Activated CD8-positive, alpha-beta memory T cell treated with anti-CD3 and anti-CD28 coated beads, Interleukin-2, amount 10 ng/mL, durations not matched to agents 7 days and 5 days (primary cell): ENCODE measurements at places on chromosomes 1 and 21. TPM values are rescaled to one million over a fixed set of nuclear protein-coding genes. Genes with fewer than 3 reads are reported as not detected.

ACTA1 gene
- total RNA-seq, result not detected

TDRD10 gene
- total RNA-seq, result not detected

PDE4B gene
- total RNA-seq, result 71.2 TPM

LPAR3 gene
- 0.47 TPM for total RNA-seq

OXCT2 gene
- 1.0 TPM for total RNA-seq

SIM2 gene
- not detected for total RNA-seq

LCE1B gene
- not detected for total RNA-seq

RBM15 gene
- total RNA-seq, result 76.5 TPM

MAP3K7CL gene
- total RNA-seq, result 9.5 TPM

FALEC gene
- total RNA-seq, result not detected

SLC45A3 gene
- total RNA-seq, result not detected

TIE1 gene
- 0.55 TPM for total RNA-seq

TRPM2 gene
- 32.7 TPM for total RNA-seq

MIXL1 gene
- total RNA-seq, result not detected

DNA sequence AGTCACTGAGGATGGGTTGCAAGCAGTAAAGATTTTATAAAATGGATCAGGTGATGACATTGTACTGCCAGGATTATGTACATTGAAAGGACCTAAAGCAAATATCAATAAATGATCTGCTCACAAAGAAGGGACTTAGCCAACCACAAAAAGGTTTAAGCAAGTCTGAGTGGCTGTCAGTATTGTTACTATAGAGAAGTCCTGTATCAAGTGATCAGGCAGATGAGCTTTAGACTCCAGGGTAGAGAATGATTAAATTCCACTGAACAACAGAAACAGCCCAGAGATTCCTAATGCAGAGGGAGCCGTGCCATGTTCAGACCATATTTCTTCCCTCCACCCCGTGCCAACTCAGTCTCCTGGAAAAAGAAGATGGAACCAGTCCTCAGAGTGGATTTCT lies 138.9 kb downstream of the SETD4 start:
- no peaks in the 10 kb centered on the region for H3K4me1 ChIP-seq
- H3K4me3 ChIP-seq, result no peak overlapping the region
- peaks cover 17% of the 10 kb centered on the region for H3K27me3 ChIP-seq
- H3K36me3 ChIP-seq, result no peaks in the 10 kb centered on the region
- no peak overlapping the region for H3K27ac ChIP-seq

- H3K36me3 ChIP-seq, result peaks cover 2% of the 10 kb centered on the region
- peaks cover 27% of the 10 kb centered on the region for H3K4me1 ChIP-seq
- no peaks in the 10 kb centered on the region for H3K27me3 ChIP-seq
- no peak overlapping the region for H3K4me3 ChIP-seq
These were observed 123.1 kb upstream of the RUNX1 start for GRCh38 chr21:35172231-35172630.

DNA sequence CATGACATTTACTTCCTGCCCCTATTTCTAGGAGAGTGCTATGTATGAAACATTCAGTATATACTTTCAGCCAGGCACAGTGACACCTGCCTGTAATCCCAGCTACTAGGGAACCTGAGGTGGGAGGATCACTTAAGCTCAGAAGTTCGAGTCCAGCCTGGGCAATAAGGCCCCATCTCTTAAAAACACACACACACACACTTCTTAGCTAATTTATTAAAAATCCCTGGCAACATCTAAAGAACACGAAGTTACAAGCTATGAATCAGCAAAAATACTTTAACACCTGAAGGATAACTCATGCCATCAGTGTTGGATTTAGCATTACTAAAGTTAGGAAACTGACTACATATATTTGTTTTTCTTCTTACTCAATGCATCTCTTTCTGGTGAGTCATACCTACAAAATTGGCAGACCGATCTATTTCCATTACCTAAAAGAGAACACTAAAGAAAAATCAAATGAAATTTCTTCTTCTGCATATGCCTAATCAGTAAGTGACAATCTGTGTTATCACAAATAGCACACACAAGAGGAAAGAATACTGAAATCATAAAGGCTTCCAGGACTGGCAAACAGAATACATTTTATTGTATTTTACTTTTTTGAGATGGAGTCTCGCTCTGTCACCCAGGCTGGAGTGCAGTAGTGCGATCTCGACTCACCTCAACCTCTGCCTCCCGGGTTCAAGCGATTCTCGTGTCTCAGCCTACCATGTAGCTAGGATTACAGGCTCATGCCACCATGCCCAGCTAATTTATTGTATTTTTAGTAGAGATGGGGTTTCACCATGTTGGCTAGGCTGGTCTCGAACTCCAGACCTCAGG lies 41.4 kb downstream of the RNF115 start:
- no peaks in the 10 kb centered on the region for H3K27me3 ChIP-seq
- peaks cover 21% of the 10 kb centered on the region for H3K36me3 ChIP-seq
- no peak overlapping the region for H3K27ac ChIP-seq
- H3K4me3 ChIP-seq, result no peak overlapping the region
- no peak for DNase-seq

GRCh38 chr1:64574301-64574700 lies 104.4 kb downstream of the CACHD1 start:
- no peaks in the 10 kb centered on the region for H3K27me3 ChIP-seq
- no peaks in the 10 kb centered on the region for H3K4me1 ChIP-seq
- H3K27ac ChIP-seq, result no peak overlapping the region
- no peak for DNase-seq
- no peaks in the 10 kb centered on the region for H3K36me3 ChIP-seq

- H3K27ac ChIP-seq, result peak overlapping the region; percentile 60
- peaks cover 86% of the 10 kb centered on the region for H3K4me1 ChIP-seq
- H3K4me3 ChIP-seq, result peak overlapping the region; percentile 21
- DNase-seq, result peak; percentile 65
- H3K27me3 ChIP-seq, result no peaks in the 10 kb centered on the region
- H3K36me3 ChIP-seq, result peaks cover 60% of the 10 kb centered on the region
These were observed 5.9 kb downstream of the SOD1 start for GRCh38 chr21:31665397-31665796.

DNA sequence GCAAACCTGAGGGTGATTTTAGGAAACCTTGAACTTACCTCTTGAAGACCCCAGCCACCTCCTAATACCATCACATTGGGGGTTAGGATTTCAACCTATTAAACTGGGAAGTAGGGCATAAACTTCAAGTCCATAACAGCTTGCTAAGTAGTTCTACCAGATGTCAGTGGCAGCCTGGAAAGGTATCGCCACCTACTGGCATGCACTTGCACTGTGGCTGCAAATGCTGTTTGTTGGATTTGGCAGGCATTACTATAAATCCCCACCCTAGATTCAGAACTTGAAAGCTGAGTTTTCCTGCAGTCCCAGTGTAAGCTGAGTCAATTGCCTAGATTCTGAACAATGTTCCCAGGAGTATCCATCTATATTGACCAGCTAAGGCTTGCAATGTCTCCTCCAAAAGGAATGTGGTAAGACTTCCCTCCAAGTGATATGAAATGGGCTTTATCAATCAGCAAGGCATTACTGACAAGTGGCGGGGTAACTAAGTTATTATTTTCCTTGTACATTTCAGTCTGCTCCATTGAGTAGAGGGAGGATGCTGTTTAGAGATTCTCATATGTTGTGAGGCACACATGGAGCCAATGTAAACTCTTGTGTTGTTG lies 474.5 kb downstream of the PTPRC start:
- DNase-seq, result peak; percentile 80
- no peak overlapping the region for H3K4me3 ChIP-seq
- H3K36me3 ChIP-seq, result peaks cover 21% of the 10 kb centered on the region
- H3K27me3 ChIP-seq, result no peaks in the 10 kb centered on the region
- peaks cover 9% of the 10 kb centered on the region for H3K4me1 ChIP-seq
- no peak overlapping the region for H3K27ac ChIP-seq

- no peaks in the 10 kb centered on the region for H3K27me3 ChIP-seq
- no peak overlapping the region for H3K4me3 ChIP-seq
- H3K4me1 ChIP-seq, result peaks cover 23% of the 10 kb centered on the region
- H3K27ac ChIP-seq, result peak overlapping the region; percentile 22
These were observed 26.5 kb downstream of the TSNAX start for GRCh38 chr1:231554969-231555368.

- peaks cover 2% of the 10 kb centered on the region for H3K27me3 ChIP-seq
- DNase-seq, result no peak
These were observed 54.3 kb upstream of the ERO1B start for GRCh38 chr1:236336084-236336483.

- H3K27ac ChIP-seq, result no peak overlapping the region
- H3K36me3 ChIP-seq, result no peaks in the 10 kb centered on the region
- H3K4me3 ChIP-seq, result no peak overlapping the region
- H3K4me1 ChIP-seq, result no peaks in the 10 kb centered on the region
- DNase-seq, result no peak
These were observed 129.5 kb upstream of the DSCAM start for GRCh38 chr21:40976198-40977109.

DNA sequence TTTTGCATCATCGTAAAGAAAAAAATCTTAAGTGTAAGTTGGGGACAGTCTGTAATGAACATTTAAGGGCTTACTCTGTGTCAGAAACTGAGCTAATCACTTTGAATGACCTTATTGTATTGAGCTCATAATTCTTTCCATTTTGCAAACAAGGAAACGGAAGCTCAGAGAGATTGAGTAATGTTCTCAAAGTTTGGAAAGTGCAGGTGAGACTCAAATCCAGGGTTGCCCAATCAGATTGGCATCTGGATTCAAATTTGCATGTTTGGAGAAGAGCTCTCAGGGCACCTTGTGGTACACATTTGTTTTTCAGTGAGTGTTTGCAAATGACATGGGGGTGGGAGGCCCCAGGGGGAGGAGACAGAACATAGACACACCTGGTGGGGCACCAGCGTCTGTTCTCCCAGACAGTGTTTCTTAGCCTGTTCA lies 8.0 kb downstream of the ALPL start:
- no peak for DNase-seq
- H3K36me3 ChIP-seq, result no peaks in the 10 kb centered on the region
- no peak overlapping the region for H3K4me3 ChIP-seq
- H3K27me3 ChIP-seq, result peaks cover 13% of the 10 kb centered on the region
- peaks cover 3% of the 10 kb centered on the region for H3K4me1 ChIP-seq

- DNase-seq, result no peak
- H3K27ac ChIP-seq, result no peak overlapping the region
- no peaks in the 10 kb centered on the region for H3K27me3 ChIP-seq
- no peak overlapping the region for H3K4me3 ChIP-seq
These were observed 17.3 kb downstream of the LTN1 start for GRCh38 chr21:28975397-28975796.

- no peaks in the 10 kb centered on the region for H3K4me1 ChIP-seq
- no peak for DNase-seq
- no peak overlapping the region for H3K27ac ChIP-seq
- H3K27me3 ChIP-seq, result peaks cover 7% of the 10 kb centered on the region
- H3K4me3 ChIP-seq, result no peak overlapping the region
These were observed 126.4 kb downstream of the FAM78B start for GRCh38 chr1:166040202-166040997.

- DNase-seq, result no peak
- peaks cover 2% of the 10 kb centered on the region for H3K27me3 ChIP-seq
- H3K4me1 ChIP-seq, result no peaks in the 10 kb centered on the region
- H3K36me3 ChIP-seq, result no peaks in the 10 kb centered on the region
- no peak overlapping the region for H3K27ac ChIP-seq
These were observed 181.1 kb downstream of the IGSF21 start for GRCh38 chr1:18288722-18289121.

DNA sequence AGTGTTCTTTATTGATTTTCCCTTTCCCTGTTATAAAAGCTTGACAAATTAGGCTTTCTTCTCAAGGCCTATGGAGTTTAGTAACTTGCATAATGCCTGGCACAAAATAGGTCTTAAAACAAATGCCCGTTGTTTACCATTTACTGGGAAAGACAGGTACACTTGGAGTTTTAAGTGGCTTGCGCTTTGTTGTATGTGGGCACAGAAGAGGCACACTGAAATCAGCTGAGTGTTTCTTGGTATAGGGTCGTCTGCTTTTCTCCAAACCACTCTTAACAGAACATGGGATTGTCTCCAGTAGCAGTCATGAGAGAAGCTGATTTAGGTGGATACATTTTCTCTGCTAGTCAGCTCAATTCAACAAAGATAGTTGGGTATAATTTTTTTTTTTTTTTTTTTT lies 132.5 kb downstream of the SYT14 start:
- H3K4me3 ChIP-seq, result no peak overlapping the region
- H3K4me1 ChIP-seq, result no peaks in the 10 kb centered on the region
- no peak for DNase-seq
- H3K27me3 ChIP-seq, result no peaks in the 10 kb centered on the region

- DNase-seq, result no peak
- H3K36me3 ChIP-seq, result no peaks in the 10 kb centered on the region
These were observed 1685.4 kb downstream of the MRPL39 start for GRCh38 chr21:23921670-23922418.

- peaks cover 13% of the 10 kb centered on the region for H3K27me3 ChIP-seq
- H3K4me1 ChIP-seq, result no peaks in the 10 kb centered on the region
- H3K36me3 ChIP-seq, result no peaks in the 10 kb centered on the region
- no peak overlapping the region for H3K27ac ChIP-seq
- H3K4me3 ChIP-seq, result no peak overlapping the region
- no peak for DNase-seq
These were observed 9.7 kb upstream of the SRP9 start for GRCh38 chr1:225767634-225768540.

- H3K36me3 ChIP-seq, result no peaks in the 10 kb centered on the region
- H3K27ac ChIP-seq, result no peak overlapping the region
- no peak overlapping the region for H3K4me3 ChIP-seq
- peaks cover 47% of the 10 kb centered on the region for H3K27me3 ChIP-seq
- no peak for DNase-seq
These were observed 2.4 kb upstream of the SHISA4 start for GRCh38 chr1:201886103-201886885.

DNA sequence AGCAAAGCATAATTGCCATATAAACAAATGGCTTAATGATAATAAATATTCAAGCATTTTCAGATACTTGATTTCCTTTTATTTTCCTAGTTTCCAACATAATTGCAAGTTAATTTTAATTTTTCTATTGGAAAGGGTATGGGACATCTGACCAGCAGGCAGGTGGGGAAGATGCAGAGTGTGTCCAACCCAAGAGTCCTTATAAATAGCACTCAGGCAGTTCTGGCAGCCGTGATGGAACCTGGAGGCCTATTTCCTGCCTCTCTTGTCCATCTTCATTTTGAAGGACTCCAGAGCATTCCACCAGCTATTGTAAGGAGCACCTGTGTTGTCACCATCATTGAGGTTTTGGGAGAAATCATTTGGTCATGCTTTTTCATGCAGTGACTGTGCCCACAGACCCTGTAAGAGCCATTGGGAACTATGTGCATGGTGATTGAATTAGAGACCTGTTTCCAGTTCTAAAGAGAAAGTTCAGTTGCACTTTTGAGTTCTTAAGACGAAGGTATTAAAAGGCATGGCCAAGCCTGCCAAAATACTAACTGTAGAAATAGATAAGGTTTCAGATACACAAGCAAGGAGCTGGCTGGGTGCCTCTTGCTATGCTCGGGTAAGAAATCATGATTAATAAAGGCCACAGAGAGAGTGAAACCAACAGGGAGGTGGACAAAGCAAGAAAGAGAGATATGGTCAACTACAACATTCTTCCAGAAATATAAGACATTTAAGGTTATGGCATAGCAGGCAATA lies 92.3 kb downstream of the SPATA46 start:
- H3K36me3 ChIP-seq, result no peaks in the 10 kb centered on the region
- H3K27me3 ChIP-seq, result peaks cover 32% of the 10 kb centered on the region
- H3K4me3 ChIP-seq, result no peak overlapping the region
- no peak overlapping the region for H3K27ac ChIP-seq
- H3K4me1 ChIP-seq, result no peaks in the 10 kb centered on the region
- no peak for DNase-seq
